ENCODE measurements at places on chromosomes 7 and 10.

DNA sequence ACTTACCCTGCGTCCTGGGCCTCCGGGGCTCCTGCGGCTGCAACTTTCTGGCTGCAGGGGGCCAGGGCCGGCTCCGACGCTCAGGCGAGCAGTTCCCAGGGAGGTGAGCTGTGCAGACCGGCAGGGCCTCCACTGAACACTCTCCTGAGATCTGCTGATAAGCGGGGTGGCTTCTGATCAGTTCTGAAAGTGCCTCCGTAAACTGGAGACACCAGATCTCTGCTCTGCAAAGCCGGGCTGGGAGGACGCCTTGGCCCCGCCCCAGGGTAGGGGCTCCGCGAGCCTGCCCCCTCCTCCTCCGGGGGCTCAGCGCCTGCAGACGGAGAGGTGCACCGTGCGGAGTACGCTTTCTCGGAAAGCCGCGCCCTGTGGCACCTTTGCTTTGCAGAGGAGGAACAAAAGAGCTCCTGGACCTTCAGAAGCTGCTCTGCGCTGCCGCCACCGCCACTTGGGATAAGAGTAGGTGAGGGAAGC is 141.3 kb upstream of the VKORC1L1 start:
- H3K4me1 ChIP-seq, result no peaks in the 10 kb centered on the region
- H3K27ac ChIP-seq, result no peak overlapping the region
- no peaks in the 10 kb centered on the region for H3K36me3 ChIP-seq

- peaks cover 13% of the 10 kb centered on the region for H3K4me1 ChIP-seq
- H3K27me3 ChIP-seq, result no peaks in the 10 kb centered on the region
- DNase-seq, result no peak
- H3K36me3 ChIP-seq, result no peaks in the 10 kb centered on the region
- peak overlapping the region; percentile 28 for H3K4me3 ChIP-seq
- no peak overlapping the region for H3K27ac ChIP-seq
Observed at GRCh38 chr7:155533827-155534690, 12.3 kb downstream of the CNPY1 start.

GRCh38 chr10:10542477-10542876 is 475.2 kb upstream of the CELF2 start:
- DNase-seq, result no peak
- no peaks in the 10 kb centered on the region for H3K4me1 ChIP-seq
- no peak overlapping the region for H3K27ac ChIP-seq
- H3K27me3 ChIP-seq, result no peaks in the 10 kb centered on the region
- H3K4me3 ChIP-seq, result no peak overlapping the region

GRCh38 chr7:159027789-159028507 is 116.7 kb downstream of the VIPR2 start:
- no peak for DNase-seq
- H3K27me3 ChIP-seq, result peaks cover 23% of the 10 kb centered on the region
- no peak overlapping the region for H3K27ac ChIP-seq
- no peak overlapping the region for H3K4me3 ChIP-seq

GRCh38 chr10:79013406-79013987 is 55.3 kb upstream of the ZMIZ1 start:
- no peak for DNase-seq
- no peaks in the 10 kb centered on the region for H3K36me3 ChIP-seq
- H3K27ac ChIP-seq, result peak overlapping the region; percentile 76

GRCh38 chr7:13307040-13307439 is 619.6 kb downstream of the ARL4A start:
- no peak overlapping the region for H3K27ac ChIP-seq
- no peak overlapping the region for H3K4me3 ChIP-seq
- H3K27me3 ChIP-seq, result no peaks in the 10 kb centered on the region
- no peaks in the 10 kb centered on the region for H3K4me1 ChIP-seq
- H3K36me3 ChIP-seq, result no peaks in the 10 kb centered on the region

DNA sequence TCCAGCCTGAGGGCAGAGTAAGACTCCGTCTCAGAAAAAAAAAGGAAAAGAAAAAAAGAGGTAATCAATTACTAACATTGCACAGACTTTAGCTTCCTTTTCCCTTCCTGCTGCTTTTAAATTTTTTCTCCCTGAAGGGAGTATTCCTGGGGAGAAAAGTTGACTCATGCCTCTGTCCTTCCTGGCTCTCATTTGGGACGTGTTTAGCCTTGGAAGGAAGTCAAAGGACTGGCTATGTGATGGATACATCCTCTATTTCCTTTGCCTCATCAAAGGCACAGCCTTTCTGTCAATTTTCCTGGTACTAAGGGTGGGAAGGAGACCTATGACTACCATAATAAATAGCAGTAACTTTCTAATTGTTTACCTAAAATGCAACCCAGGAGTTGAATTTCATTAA is 77.6 kb downstream of the ITGA8 start:
- H3K27ac ChIP-seq, result no peak overlapping the region
- H3K27me3 ChIP-seq, result no peaks in the 10 kb centered on the region
- no peak overlapping the region for H3K4me3 ChIP-seq
- DNase-seq, result no peak

- no peak overlapping the region for H3K4me3 ChIP-seq
- H3K27me3 ChIP-seq, result no peaks in the 10 kb centered on the region
- no peak for DNase-seq
- H3K36me3 ChIP-seq, result no peaks in the 10 kb centered on the region
- H3K4me1 ChIP-seq, result no peaks in the 10 kb centered on the region
- no peak overlapping the region for H3K27ac ChIP-seq
Observed at GRCh38 chr7:81857385-81857784, 87.5 kb upstream of the HGF start.

GRCh38 chr10:26445411-26446031 is 7.4 kb downstream of the APBB1IP start:
- H3K27ac ChIP-seq, result no peak overlapping the region
- no peak for DNase-seq
- H3K4me3 ChIP-seq, result no peak overlapping the region
- H3K4me1 ChIP-seq, result no peaks in the 10 kb centered on the region
- H3K27me3 ChIP-seq, result no peaks in the 10 kb centered on the region

DNA sequence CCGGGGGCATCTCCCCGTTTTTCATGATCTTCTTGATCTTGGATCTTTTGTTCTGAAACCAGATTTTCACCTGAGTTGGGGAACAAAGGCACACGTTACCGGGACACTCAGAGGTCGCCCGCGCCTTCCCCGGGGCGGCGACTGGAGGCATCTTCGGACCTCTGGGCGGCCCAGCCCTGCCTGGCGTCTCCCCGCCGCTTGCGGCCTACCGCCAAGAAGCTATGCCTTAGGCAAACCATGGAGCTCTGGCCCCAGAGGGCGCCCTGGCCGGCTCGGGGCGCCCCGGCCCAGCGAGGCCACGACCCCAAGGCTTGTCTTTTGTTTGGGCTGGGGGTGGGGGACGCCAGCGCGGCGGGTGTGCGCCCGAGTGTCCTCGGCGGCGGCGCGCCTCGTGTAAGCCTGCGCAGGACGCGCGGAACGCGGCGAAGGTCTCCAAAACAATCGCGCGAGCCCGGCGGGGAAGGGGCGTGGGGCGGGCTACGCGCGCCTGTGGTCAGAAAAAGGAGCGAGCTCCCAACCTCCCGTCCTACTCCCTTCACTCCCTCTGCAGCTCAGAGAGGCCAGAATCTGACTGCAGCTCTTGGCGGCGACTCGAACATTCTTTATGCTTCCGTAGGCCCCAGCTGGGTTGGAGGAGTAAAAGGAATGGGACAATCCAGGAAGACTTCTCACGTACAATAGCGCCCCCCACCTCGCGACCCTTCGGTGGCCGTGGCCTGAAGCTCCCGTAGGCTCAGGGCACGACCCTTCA is 3.5 kb downstream of the DLX5 start:
- no peak for DNase-seq
- H3K36me3 ChIP-seq, result no peaks in the 10 kb centered on the region
- H3K4me1 ChIP-seq, result peaks cover 79% of the 10 kb centered on the region

GRCh38 chr7:154375956-154376355 is 323.8 kb downstream of the DPP6 start:
- H3K27me3 ChIP-seq, result no peaks in the 10 kb centered on the region
- H3K4me3 ChIP-seq, result no peak overlapping the region
- no peaks in the 10 kb centered on the region for H3K36me3 ChIP-seq
- no peaks in the 10 kb centered on the region for H3K4me1 ChIP-seq

- H3K36me3 ChIP-seq, result no peaks in the 10 kb centered on the region
- H3K27me3 ChIP-seq, result no peaks in the 10 kb centered on the region
- no peak overlapping the region for H3K27ac ChIP-seq
- no peak for DNase-seq
- no peak overlapping the region for H3K4me3 ChIP-seq
Observed at GRCh38 chr10:44190541-44190940, 194.4 kb downstream of the CXCL12 start.

- no peaks in the 10 kb centered on the region for H3K4me1 ChIP-seq
- no peaks in the 10 kb centered on the region for H3K36me3 ChIP-seq
- no peak for DNase-seq
- no peak overlapping the region for H3K27ac ChIP-seq
Observed at GRCh38 chr7:103894656-103895596, 94.5 kb downstream of the RELN start.

- no peak for DNase-seq
- H3K4me1 ChIP-seq, result no peaks in the 10 kb centered on the region
- no peaks in the 10 kb centered on the region for H3K36me3 ChIP-seq
- peak overlapping the region; percentile 54 for H3K27ac ChIP-seq
Observed at GRCh38 chr10:3692387-3692999, 92.5 kb downstream of the KLF6 start.
